Peyer's patch (tissue), 4 donors: ENCODE measurements at places on chromosomes 12 and 14. TPM values are rescaled to one million over a fixed set of nuclear protein-coding genes. Genes with fewer than 3 reads are reported as not detected.

DNA sequence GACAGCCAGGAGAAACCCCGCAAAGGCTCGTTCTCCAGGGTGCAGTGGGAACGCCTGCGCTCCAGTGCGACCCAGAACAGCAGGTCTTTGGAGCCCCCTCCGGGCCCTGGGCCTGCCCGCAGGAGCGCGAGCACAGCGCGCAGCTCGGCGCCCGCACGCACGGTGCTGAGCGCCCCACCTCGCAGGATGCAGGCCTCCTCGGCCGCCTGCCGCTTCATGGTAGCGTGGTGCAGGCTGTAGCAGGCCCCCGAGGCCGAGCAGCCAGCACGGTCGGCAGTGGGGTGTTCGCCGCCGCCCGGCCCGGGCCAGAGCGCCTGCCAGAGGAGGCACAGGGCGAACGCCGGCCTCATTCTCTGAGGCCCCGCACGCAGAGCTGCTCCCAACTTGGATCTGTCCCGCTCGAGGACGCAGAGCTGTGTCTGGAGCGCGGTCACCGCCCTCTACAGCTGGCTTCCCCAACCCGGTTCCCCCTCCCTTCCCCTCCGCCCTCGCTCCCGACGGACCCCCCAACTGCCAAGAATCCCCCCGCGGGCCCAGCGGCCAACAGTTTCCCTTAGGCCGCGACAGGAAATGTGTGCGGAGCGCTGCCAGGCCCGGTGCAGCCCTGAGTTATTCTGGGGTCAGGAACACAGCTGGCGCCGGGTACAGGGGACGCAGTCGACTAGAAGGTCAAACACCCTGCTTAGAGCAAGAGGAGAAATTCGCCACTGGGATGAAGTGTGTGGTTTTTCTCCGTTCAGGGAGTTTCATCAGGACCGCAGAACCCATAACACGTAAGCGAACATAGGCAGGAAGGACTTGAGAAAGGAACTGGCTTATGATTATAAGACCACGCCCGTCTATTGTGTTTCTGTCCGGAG, at the start of gene CLEC14A:
Gene CLEC14A, minus strand, starts transcription at position 421 of the 860 bp plus-strand sequence. Its CDS starts 71 bp downstream, at position 350.
- peak; percentile 54 for DNase-seq
- H3K4me3 ChIP-seq: peak within 1 kb of the TSS; percentile 45
- H3K27me3 ChIP-seq: peaks cover 14% of the 10 kb centered on the region
- H3K27ac ChIP-seq: peak within 1 kb of the TSS; percentile 32

DNA sequence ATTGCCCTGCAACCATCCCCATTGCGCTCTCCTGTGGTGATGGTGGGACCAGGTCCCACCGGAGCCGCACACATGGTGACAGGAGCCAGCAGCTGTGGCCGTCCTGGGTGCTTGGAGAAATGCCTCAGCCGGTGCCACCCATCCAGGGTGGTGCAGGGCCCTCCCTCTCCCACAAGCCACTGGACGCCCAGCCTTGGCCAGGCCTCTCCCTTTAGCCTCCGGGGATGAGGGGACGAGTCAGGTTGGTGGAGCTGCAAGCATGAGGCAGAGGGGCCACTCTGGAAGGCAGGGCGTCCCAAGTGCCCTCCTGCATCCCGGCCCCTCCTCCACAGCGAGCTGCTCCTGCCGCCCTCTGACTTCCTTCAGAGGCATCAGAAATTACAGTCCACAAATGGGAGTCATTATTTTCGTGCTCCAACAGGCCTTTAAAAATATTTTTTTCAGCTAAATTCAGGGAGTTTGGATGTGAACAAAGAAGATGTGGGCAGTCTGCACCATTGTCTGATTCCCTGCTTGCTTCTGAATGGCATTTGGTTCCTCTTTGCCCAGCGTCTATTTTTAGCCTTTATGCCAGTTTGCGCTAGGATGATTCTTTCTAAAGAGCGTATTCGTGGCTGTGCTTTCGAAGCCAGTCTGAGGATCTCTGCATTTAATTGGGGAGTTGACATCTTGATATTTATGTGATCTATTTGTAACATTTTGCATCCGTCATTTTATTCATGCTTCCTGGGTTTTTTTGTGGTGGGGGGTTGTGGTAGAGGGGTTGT, 189.4 kb downstream of the ADGRD1 start:
- no peak overlapping the region for H3K4me3 ChIP-seq
- no peak for DNase-seq
- no peaks in the 10 kb centered on the region for H3K4me1 ChIP-seq
- no peak overlapping the region for H3K27ac ChIP-seq

GRCh38 chr12:102939670-102940222, 17.7 kb upstream of the ASCL1 start:
- H3K27me3 ChIP-seq: no peaks in the 10 kb centered on the region
- H3K27ac ChIP-seq: no peak overlapping the region
- DNase-seq: no peak
- no peaks in the 10 kb centered on the region for H3K36me3 ChIP-seq
- no peaks in the 10 kb centered on the region for H3K4me1 ChIP-seq
- no peak overlapping the region for H3K4me3 ChIP-seq

The PRKD1 gene
- 5.0 TPM for total RNA-seq

- H3K4me3 ChIP-seq: no peak overlapping the region
- H3K27ac ChIP-seq: no peak overlapping the region
- DNase-seq: no peak
- no peaks in the 10 kb centered on the region for H3K4me1 ChIP-seq
- H3K27me3 ChIP-seq: no peaks in the 10 kb centered on the region
Measured at GRCh38 chr14:30855345-30856037, 18.9 kb upstream of the COCH start.

The SLC11A2 gene
- 47.1 TPM for total RNA-seq

DNA sequence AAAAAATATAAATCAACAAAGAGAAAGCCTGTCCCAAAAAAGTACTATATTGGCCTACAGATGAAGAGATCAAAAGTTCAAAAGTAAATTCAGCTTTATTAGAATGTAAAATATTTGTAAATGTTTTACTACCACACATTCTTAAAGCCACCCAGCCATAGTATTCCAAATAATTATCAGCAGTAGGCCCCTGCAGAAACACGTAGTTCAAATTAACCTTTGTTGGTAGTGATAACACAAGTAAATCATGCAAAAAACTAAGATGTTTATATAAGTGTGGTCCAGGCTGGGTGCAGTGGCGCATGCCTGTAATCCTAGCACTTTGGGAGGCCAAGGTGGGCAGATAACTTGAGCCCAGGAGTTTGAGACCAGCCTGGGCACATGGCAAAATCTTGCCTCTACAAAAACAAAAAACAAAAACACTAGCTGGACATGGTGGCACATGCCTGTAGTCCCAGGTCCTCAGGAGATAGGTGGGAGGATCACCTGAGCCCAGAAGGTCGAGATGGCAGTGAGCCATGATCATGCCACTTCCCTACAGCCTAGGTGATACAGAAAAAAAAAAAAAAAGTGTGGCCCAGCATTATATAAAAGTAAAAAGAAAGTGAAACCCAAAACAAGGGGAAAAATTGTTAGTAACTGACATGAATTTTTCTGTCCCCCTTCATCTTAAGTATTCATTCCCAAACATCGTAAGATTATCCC, 17.9 kb downstream of the SPTLC2 start:
- H3K4me1 ChIP-seq: no peaks in the 10 kb centered on the region
- H3K4me3 ChIP-seq: no peak overlapping the region
- peak overlapping the region; percentile 23 for H3K27ac ChIP-seq
- no peaks in the 10 kb centered on the region for H3K27me3 ChIP-seq
- DNase-seq: peak; percentile 45
